Placental pericyte (primary cell): ENCODE measurements at places on chromosomes 2 and 18. TPM values are rescaled to one million over a fixed set of nuclear protein-coding genes. Genes with fewer than 3 reads are reported as not detected.

TRIM43 gene
- total RNA-seq: not detected in 2 replicates

CHRNG gene
- not detected in 2 replicates for total RNA-seq

ZNF396 gene
- total RNA-seq: 0.57 and 1.8 TPM in 2 replicates

NGEF gene
- total RNA-seq: under 0.01 and 0.57 TPM in 2 replicates

ACMSD gene
- total RNA-seq: not detected in 2 replicates

UGT1A8 gene
- total RNA-seq: not detected in 2 replicates

NT5C1B gene
- total RNA-seq: not detected in 2 replicates
